ENCODE measurements at places on chromosomes 6 and 20. TPM values are rescaled to one million over a fixed set of nuclear protein-coding genes. Genes with fewer than 3 reads are reported as not detected.

DNA sequence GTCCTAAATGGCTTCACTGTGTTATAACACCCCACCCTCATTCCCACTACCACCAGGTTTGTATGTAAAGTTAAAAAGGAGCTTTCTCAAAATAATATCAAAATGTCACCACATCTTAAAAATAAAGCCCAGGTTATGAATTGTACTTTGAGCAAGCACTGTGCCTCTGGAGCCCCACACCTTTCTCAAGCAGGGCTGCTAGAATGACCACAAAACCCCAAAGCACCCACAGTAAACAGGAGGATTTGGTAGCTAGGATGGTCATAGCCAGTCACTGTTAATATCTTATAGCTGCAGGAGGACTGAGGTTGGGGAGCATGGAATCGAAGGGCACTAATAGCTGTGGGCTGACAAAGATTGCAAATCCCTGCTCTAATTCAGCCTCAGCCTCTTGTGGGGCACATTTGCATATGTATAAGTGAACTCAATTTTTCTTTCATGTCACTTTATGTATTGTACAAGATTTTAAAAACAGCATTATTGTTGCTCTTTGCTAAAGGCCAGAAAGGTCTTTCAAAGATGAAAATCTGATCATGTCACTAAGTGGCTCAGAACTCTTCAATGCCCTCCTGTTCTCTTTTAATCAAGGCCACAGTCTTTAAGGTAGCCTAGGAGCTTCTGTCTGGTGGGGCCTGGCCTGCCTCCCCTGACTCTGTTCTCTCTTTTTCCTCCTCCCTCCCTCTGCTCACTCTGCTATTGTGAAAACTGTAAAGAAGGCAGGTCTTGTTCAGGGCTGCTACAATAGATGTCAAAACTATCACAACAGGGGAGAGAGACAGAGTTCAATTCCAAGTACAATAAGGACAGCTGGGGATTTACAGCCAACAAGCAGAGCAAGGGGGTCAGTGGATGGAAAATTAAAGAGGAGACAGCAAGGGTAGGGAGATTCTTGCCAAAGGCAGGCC lies 101.6 kb downstream of the TMEM200A start:
- no peak for DNase-seq

TRERF1 gene
- 4.7 TPM for total RNA-seq

DNA sequence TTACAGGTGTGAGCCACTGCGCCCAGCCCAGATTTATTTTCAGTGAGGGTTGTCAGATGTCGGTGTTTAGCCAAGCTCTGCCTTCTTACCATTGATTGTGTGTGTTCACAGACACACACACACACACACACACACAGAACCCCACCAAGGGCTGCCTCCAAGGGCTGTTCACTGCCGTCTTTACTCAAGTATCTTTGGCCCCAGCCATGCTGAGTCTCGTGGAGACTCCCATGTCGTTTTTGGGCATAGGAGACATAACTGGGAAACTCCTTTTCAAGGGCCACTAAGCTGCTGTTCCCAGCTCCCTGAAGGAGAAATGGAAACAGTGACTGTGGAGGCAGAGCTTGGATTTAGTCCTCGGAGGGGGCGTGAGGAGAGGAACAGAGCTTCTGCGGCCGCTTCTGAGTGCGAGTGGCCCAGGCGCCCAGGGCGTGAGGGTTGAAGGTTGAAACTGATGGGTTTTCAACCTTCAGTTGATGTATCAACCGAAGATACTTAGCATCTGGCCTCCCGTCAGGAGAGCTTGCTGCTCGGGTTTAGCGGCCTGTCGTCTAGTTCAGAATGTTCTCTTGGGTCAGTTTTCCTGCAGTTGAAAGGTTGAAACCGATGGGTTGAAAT lies 243.6 kb downstream of the TTLL2 start:
- no peak for DNase-seq

HCRTR2 gene
- not detected for total RNA-seq

GRCh38 chr20:51720854-51721253 lies 47.3 kb downstream of the ATP9A start:
- DNase-seq, result no peak

RIMS1 gene
- 8.3 TPM for total RNA-seq

MRAP2 gene
- 5.1 TPM for total RNA-seq

SASH1 gene
- total RNA-seq, result 61.0 TPM

GNAS-AS1 gene
- 1.5 TPM for total RNA-seq

DNA sequence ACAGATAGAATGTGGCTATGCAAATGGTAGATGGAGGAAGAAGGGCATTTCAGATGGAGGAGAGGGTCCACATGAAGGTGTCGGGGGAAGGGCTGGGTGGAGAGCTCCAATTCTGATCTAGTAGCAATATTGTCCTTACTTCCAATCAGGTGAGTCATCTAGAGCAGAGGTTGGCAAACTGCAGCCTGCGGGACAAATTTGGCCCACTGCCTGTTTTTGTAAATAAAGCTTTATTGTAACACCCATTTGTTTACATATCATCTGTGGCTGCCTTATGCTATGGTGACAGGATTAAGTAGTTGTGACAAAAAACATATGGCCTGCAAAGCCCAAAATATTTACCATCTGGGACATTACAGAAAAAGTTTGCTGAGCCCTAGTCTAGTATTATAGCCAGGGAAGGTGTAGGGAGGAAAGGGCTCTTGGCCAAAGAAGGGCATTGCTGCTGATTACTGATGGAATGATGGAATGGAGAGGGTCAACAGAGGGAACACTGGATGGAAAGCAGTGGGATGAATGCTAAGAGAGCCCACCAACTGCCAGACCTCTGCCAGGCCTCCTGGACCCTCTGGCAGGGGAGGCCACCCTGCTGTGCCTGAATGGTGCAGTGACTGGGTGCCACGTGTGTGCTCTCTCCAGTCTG lies 79.8 kb downstream of the SLC22A23 start:
- DNase-seq, result no peak

DNA sequence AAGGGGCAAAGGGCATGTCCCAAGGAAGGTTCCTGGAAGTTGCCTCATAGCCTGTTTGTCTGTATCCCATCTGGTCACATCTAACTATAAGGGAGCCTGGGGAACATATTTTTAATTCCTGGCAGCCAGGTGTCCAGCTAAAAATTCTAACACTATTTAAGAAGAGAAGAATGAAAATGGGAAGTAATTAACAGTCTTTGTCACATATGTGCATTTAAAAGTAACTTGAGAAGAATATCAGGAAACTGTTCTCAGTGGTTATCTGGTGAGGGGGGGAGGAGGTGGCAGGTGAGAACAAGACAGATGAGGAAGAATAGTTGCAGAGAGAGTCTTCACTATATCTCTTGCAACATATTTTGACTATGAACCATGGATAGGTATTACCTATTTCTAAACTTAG lies 75.5 kb upstream of the ELOVL5 start:
- DNase-seq, result no peak

SIRPB2 gene
- under 0.01 TPM for total RNA-seq

GRCh38 chr6:42791706-42792320 lies 10.0 kb downstream of the BICRAL start:
- no peak for DNase-seq

BHLHE23 gene
- not detected for total RNA-seq

DNA sequence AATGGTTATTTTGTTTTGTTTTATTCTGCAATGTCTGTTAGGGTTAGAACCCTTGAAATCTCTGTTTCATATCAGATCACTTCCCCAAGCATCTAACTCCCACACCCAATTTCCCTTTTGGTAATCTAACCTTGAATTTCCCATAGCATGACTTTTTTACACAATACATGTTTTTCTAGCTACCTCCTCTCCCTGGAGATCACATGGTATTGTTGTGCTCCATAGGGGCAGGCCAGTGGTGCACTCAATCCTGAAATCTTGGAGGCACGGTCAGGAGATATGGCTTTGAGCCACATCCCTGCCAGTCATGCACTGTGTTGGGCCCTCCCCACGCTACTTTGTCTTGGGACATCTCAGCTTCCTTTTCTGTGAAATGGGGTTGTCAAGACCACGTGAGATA lies 36.7 kb upstream of the NNAT start:
- DNase-seq, result no peak

DNA sequence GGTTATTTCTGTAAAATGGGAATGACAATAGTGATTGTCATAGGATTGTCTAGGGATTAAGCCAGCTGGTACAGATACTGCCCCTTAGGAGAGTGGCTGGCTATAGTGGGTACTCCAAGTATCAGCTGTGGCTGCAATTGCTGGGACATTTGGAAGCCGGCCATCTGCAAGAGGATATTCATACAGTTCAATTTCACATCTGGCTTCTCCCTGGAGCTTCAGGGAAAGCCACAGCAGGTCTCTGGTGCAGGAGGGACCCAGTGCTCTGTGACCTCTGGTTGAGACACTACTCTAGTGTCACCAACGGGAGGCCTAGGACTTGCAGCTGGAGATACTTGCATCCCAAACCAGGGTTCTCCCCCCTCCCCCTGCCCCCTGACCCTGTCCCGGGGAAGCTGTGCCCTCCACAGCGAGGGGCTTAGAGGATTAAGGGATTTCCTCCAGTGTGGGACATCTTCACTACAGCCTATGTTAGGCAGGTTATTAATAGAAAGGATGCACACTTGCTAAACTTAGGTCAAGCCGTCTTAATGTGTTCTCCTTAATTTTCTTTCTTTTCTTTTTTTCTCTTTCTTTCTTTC lies 2.7 kb downstream of the SLC2A10 start:
- no peak for DNase-seq

GRCh38 chr20:31664696-31665354 lies 27.1 kb downstream of the COX4I2 start:
- DNase-seq, result no peak

RAET1L gene
- total RNA-seq, result not detected

DNA sequence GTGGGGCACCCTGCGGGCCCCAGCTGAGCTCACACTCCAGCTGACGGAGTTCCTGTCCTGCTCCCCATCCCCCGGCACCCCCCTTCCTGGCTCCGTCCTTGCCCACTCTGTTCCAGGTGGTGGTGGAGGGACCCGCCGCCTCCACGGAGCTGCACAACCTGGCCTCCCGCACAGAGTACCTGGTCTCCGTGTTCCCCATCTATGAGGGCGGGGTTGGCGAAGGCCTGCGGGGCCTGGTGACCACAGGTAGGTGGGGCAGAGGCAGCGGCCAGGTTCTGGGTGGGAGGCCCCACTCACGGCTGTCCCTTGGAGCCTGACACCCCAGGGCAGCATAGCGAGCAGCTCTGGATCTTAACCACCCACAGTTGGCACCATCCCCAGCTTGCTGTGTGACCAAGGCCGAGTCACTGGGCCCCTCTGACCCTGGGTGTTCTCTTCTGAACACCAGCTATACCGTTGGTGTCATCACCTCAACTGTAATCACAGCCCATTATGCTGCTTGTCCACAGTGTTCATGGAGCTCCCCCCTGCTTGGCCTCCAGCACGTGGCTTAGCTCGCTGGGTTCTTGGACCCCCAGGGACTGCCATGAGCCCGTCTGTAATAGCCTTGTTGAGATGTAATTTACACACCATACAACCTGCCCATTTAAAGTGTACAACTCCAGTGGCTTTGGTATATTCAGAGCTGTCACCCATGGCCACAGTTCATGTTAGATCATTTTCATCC lies 17.4 kb downstream of the COL20A1 start:
- no peak for DNase-seq

DNA sequence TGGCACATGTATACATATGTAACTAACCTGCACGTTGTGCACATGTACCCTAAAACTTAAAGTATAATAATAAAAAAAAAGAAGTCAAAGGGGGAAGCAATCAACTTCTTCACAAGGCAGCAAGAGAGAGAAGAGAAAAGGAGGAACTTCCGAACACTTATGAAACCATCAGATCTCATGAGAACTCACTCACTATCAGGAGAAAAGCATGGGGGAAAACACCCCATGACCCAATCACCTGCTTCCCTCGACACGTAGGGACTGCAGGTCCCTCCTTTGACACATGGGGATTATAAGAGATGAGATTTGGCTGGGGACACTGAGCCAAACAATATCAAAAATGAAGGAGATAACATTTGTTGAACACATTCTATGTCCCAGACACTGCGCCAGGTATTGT lies 94.8 kb upstream of the PHACTR1 start:
- DNase-seq, result no peak

PHACTR1 gene
- total RNA-seq, result 1.2 TPM

- no peak for DNase-seq
Measured at GRCh38 chr6:100810015-100810414, 71.1 kb downstream of the ASCC3 start.

DNA sequence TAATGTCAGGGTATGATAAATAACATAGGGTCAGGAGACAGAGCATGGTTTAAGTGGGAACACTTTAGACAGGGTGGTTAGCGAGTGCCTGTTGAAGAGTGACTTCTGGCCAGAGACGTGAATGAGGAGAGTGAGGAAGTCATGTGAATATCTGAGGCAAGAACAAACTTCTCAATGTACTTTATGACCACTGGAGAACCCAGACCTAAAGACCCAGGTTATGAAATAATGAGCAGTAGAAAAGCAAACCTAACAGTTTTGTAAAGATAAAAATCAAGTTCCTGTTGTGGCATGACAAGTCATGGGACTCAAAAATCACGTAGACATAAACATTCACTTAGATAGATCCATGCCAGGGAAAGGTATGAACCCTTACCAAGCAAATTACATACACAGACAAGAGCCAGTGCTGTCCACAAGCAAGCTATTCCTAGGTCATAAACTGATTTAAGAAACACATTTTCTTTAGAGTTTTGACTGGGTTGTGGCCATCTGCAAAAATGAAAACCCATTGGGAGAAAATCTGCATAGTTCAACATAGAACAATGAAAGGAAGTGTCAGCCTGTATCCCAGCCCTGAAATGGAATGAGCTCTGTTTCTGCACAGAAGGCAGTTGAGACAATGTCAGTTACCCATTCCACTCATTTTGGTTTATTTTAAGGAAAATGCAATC lies 2.2 kb upstream of the MYCT1 start:
- no peak for DNase-seq

DNA sequence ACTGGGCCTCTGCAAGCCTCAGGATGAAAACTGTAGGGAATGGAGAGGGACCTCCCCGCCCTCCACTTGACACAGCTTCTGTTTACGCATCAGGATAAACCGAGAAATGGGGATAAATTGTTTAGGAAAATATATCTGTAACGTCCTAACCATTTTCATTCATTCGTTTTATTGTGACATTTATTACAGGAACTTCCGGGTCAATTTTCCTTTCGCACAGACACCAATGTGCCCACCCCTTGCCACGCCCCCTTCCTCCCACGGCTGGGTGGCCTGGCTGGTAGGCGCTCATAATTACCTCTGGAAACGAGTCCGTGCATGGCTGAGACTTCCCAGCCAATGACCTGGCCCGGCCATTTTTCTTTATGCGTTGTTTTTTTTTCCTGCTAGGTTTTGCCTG lies 96.1 kb downstream of the BMP7 start:
- DNase-seq, result no peak

DNA sequence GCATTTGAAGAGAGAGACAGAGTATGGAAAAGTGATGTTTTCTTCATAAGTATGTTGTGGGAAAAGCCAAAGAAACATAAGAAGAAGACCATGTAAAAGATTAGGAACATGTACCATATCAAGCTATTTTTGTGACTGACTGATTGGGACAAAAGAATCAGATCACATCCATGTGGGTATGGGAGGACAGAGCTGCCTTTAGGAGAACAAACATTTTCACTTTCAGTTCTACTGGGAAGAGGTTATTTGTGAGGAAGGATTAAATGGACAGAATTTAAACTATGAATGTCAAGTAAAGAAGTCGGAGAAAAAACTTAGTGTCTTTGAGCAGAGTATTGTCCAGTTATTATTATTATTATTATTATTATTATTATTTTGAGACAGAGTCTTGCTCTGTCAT lies 124.4 kb upstream of the HCRTR2 start:
- DNase-seq, result no peak

FAM83C gene
- total RNA-seq, result not detected

SLC16A10 gene
- total RNA-seq, result not detected

XPO5 gene
- total RNA-seq, result 66.2 TPM

PDE7B gene
- 25.3 TPM for total RNA-seq

GRCh38 chr20:50601511-50602431 lies 89.6 kb downstream of the RIPOR3 start:
- peak; percentile 76 for DNase-seq

- DNase-seq, result no peak
Measured at GRCh38 chr20:62503401-62504178, 27.8 kb upstream of the GATA5 start.
